ENCODE measurements at places on chromosomes 16 and 17. TPM values are rescaled to one million over a fixed set of nuclear protein-coding genes. Genes with fewer than 3 reads are reported as not detected.

Gene ZNF205
- total RNA-seq = 14.1 TPM

Gene TBX6
- 0.31 TPM for total RNA-seq

Gene CA5A
- total RNA-seq = not detected

Gene TNP2
- total RNA-seq = not detected

Gene PLA2G10
- 0.18 TPM for total RNA-seq

Gene IGF2BP1
- total RNA-seq = 9.4 TPM

Gene TPSG1
- total RNA-seq = not detected

Gene SALL1
- under 0.01 TPM for total RNA-seq

Gene CACNA1G
- 5.9 TPM for total RNA-seq

Gene TBCD
- 47.8 TPM for total RNA-seq

Gene ANKRD40CL
- not detected for total RNA-seq

Gene BCO1
- total RNA-seq = not detected

Gene SLC16A6
- 0.27 TPM for total RNA-seq

Gene LGALS9C
- not detected for total RNA-seq

Gene OR1F1
- not detected for total RNA-seq

Gene RNF222
- not detected for total RNA-seq

Gene KLHDC4
- 18.4 TPM for total RNA-seq

Gene CANT1
- 21.7 TPM for total RNA-seq

Gene KRT24
- not detected for total RNA-seq

Gene OR3A3
- not detected for total RNA-seq

Gene CD300LF
- total RNA-seq = 0.22 TPM

Gene C1QTNF1
- 10.8 TPM for total RNA-seq

Gene TBX2
- total RNA-seq = 9.2 TPM

Gene PDILT
- total RNA-seq = not detected

Gene PIRT
- total RNA-seq = 0.04 TPM

Gene KCNJ16
- total RNA-seq = 0.22 TPM

Gene KRTAP4-4
- not detected for total RNA-seq

Gene KRTAP2-2
- total RNA-seq = not detected

Gene SECTM1
- total RNA-seq = 5.3 TPM

Gene THOC6
- total RNA-seq = 15.0 TPM

Gene ZPBP2
- not detected for total RNA-seq

Gene KRT36
- not detected for total RNA-seq

Gene MYH8
- 1,461 TPM for total RNA-seq

Gene TMIGD1
- not detected for total RNA-seq

Gene NXN
- 36.8 TPM for total RNA-seq

Gene HIC1
- 31.3 TPM for total RNA-seq

Gene ZSCAN10
- 0.13 TPM for total RNA-seq

Gene SPOP
- 57.3 TPM for total RNA-seq

Gene STAC2
- total RNA-seq = 0.04 TPM

Gene UTS2R
- total RNA-seq = 2.2 TPM

Gene MAP2K6
- total RNA-seq = 22.8 TPM

Gene CA10
- 3.3 TPM for total RNA-seq

Gene FBXW10
- total RNA-seq = 0.09 TPM
